ENCODE measurements at places on chromosomes 5 and 9.

DNA sequence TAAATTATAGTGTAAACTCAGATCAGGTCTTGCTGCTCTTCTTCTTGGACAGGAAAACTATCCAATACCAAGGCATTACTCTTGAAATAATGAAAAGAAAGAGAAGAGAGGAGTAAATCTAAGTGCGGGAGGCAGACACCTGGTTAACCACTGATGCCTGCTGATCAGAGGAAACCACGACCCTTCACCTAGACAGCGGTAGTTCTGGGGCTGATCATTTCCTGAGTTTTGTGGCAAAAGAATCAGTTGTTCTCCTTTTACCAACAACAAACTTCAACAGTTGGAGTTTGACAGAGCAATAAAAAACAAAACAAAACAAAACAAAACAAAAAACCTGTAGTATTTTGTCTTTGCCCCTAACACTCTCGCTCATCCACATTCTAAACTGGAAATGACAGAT lies 3.0 kb downstream of the RLN1 start:
- no peak for DNase-seq

DNA sequence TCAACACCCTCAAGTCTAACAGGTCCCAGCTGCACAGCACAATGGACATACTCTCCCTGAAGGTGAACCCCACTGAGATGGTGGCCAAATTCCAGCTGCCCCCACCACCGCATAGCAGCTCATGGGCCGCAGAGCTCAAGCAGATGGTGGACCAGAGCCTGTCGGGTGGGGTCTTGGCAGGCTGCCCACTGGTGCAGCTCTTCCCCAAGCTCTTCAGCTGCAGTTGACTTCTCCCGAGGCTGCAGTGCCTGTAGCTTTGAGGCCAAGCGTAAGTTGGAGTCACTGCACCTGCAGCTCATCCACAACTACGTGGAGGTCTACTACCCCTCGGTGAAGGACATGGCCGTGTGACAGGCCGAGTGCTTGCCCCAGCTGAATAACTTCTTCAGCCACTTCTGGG lies 56.6 kb upstream of the SPTLC1 start:
- DNase-seq = no peak

DNA sequence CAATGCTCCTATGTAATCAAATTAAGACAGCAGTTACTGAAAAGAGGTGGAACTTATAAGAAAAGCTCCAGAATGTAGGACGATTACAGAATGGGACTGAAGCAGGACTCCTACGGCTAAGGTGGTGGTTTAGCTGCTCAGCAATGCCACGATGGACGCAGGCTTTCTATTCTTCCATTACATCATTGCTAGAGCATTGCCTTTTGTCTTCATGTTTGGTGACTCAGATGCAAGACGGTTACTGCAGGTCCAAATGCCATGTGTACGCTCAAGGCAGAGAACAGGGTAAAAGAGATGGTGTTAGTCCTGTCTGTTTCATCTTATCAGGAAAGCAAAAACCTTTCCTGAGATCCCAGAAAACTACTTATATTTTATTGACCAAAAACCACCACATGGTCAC lies 255.1 kb downstream of the ZSWIM6 start:
- no peak for DNase-seq

- DNase-seq = no peak
These were observed 73.3 kb upstream of the NREP start for GRCh38 chr5:111830333-111830732.

GRCh38 chr9:2576631-2577030 lies 45.0 kb upstream of the VLDLR start:
- DNase-seq = no peak

DNA sequence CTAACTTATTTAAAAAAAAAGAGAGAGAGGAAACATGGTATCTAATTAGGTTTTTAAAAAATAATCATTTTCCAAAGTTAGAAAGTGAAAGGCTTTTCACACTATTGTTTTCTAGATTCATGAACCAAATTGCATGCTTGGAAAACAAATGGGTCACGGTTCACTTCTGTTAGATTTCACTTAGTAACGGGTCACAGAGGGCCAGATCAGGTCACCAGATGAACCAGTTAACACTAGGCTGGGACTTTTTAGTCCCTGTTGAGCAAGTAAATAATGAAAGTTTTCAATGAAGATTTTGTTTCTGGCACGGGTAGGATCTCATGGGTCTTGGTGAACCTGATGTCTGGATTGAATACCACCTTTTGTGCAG lies 207.2 kb upstream of the RFX3 start:
- DNase-seq = no peak

DNA sequence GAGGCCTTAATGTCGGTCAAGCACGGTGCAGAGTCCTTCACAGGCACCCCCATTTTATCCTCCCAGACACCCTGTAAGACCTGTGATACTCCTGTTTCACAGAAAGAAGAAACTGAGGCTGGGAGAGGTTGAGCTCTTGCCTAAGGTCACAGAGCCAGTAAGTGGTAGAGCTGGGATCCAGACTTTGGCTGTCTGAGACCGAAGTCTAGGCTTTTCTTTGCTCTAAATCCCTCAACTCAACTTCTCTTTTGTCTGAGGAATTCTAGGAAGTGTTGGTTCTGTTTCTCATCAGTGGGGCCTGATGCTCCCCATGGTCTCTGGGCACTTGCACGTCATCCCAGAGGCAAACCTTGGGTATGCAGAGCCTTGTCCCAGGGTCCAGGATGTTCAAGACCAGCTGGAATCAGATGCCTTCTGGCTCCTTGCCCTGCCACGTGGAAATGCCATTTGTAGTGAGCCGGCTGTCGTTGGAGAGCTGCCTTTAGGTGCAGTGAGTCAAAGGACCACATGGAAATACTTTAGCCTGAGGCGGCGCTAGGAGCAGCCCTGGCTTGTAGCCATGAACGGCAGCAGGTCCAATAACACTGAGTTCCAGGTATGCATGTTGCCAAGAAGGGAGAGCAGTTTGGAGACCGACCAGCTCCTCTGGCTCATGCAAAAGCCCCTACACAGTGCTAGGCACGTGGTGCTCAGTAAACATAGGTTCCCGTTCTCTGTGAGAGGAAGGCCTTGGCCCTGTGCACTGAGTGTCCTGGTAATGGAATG lies 9.2 kb downstream of the DCANP1 start:
- DNase-seq = no peak

DNA sequence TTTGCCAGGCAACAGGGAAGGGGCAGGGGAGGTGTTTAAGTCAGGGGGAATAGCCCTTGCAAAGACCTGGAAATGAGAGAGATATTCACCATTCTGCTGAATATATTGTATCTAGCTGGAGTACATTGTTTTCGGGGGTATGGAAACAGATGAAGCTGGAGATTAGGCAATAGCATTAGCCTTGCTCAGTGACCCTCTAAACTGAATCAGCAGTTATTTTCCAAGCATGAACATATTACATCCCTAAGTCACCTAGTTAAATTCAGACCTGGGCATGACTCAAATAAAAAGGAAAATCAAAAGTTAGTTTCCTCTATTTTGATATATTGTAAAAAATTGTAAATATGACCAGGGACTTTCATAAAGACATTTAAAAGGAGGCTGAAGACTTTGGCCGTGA lies 544.6 kb upstream of the TRPC7 start:
- DNase-seq = no peak

GRCh38 chr5:15600035-15600434 lies 100.1 kb downstream of the FBXL7 start:
- no peak for DNase-seq

- no peak for DNase-seq
These were observed 11.8 kb upstream of the IFNW1 start for GRCh38 chr9:21153336-21154017.

DNA sequence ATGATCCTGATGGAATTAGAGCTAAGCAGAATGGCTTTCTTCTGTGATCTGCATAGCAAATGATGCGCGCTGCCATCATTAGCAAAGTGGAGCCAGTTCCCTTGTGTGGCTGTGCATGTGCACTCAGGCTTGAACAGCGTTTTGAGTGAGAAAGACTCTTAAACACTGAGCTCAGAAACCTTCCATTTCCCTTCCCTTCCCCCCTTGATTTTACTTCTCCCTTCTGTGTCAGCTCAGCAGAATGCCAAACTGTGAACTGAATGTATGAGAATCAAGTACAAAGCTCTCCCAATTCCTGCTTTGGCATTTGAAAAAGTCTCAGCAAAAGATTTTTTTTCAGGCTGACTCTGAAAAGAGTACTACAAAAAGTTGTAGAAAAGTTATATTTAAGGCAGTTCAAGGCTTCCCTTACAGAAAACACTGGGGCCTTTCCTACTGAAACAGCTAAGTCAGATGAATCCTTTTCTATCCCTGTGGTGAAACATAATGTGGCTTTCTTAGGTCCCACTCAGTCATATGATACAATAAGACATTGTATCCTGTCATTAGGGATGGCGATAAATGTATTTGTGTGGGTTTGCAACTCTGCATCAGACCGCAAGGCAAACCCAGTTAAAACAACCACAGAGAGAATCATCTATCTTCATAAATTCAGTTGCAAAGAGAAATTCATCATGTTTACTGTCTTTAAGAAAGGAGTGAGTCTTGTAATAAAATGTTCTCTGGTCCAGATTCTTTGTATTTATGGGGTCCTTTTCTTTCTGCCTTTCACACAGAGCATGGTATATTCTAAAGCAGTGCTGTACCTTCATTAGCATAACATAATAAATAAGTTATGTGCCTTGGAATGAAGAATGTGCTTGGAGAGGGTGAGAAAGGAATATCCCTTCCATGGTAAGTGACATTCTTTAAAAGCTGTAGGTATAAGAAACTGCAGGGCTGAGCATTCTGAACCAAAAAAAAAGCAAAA lies 222.6 kb downstream of the CAAP1 start:
- no peak for DNase-seq

Measured in stimulated activated CD8-positive, alpha-beta memory T cell treated with anti-CD3 and anti-CD28 coated beads, Interleukin-2, amount 100 ng/mL, for 1 hour (primary cell).